Stimulated activated CD4-positive, alpha-beta T cell treated with anti-CD3 and anti-CD28 coated beads, Interleukin-12 subunit alpha, Interleukin-12 subunit beta, amount 100 ng/mL, for 24 hours (primary cell): ENCODE measurements at places on chromosomes 7 and 10.

DNA sequence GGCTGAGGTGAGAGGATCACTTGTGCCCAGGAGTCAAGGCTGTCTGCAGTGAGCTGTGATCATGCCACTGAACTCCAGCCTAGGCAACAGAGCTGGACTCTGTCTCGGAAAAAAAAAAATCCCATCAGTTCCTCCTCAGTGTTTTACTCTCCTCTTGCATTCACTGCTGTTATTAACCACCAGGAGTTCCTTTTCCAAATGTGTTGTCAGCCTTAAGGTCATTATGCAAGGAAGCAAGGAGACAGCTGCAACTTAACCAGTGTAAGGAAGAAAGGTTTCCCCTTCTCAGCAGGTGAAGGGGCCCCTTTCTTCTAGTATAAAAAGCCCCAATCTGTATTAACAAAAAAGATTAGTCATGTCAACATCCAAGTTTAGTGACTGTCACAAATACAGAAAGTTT lies 86.6 kb upstream of the LEP start:
- no peak for DNase-seq

DNA sequence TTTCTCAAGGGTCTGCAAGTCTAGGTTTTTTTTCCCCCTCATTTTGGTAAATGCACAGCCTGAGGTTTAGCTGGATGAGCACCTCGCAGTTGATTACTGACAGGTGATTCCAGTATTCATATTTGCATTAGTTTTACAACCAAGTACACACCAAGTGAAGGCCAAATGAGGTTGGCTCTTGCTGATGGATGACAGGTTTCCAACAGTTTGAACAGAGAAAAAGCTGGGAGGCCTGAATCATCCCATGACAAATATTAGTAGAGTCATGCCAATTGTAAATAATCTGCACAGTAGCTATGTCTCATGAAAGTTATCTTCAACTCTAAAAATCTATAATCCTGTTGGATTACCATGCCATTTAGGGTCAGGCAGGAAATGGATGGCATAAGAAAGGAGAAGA lies 399.8 kb downstream of the HTR7 start:
- no peak for DNase-seq

DNA sequence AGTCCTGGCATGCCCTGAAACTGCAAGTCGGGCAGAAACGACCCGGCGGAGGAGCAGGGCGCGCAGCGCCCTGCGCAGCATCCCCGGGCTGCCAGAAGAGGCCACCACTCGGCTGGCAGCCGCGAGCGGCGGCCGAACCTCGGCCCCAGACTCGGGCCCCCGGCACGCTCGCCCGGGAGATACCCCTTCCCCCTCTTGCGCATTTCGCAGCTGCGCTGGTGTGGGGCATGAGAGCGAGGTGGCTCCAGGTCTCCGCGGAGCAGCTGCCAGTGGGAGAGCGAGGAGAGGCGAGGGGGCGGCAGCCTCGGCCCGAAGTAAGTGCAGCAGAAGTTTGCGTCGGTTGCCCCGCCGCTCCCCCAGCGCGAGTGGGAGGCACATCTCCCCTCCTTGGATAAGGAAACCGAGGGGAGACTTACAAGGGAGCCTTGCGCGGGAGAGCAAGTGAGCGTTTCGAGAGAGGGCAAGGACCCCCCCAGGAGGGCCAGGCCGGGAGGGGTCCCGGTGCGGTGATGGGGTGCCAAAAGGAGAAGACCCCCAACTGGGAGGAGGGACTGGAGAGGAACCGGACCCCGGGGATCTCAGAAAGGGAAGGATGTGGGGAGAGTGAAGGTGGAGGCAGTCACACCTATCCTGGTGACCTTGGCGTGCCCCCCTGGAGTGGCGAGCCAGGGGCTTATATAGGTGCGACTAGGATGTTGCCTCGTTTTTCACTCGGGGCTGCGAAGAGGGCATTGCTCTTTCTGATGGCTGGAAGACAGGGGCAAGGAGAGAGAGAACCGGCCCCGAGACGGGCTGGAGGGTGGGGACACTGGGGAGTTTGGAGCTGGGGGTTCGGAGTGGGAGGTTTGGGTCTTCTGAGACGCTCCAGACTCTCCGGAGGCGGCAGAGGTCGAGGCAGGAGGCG lies 256.3 kb downstream of the OTUD1 start:
- DNase-seq, result no peak

- no peak for DNase-seq
Measured at GRCh38 chr10:129628823-129629222, 161.8 kb downstream of the MGMT start.

- no peak for DNase-seq
Measured at GRCh38 chr10:98892523-98892922, 343.1 kb downstream of the HPSE2 start.

DNA sequence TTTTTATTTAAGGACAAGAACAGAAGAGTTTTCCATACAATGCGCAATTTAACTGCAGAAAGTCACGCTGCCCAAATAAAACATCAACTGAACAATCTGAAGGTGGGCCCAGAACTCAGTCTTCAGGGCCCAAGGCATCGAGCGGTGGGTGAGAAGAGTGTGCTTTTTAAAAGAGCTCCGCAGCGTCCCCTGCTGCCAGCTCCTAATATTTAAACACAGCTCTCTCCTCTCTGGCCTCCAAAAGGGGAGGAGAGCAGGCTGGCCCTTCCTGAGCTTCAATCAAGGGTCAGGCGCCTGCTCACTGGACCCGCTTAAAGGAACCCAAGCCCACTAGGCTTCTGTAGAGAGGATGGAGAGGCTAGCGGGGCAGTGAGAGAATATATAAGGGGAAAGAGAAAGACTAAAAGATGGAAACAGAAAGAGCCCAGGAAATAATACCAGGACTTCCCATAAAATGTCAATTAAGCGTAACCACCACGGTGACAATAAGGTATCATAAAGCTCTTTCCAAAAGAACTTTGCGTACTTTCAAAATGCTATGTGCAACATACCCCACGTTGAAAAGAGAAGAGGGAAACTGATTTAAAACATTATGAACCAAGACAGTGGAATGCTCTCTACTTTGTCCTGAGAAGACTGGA lies 2.8 kb downstream of the FAM53B start:
- DNase-seq, result peak; percentile 77

DNA sequence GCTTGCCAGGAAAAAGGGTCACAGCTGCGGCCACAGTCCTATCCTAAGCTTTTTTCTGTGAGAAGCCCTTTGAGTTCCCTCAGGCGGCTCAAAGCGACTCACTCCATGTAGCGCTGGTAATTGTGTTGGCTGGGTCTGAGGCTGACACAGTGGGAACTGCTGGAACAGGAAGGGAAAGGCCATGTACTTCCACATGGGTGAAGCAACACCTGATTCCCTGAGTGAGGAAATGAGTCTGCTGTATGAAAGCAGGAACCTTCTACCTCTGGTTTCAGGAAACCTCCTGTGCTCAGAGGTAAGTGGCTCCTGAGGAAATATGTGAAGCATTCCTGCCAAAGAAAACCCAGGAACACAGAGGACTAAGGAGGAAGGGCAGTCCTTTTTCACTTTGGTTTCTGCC lies 734.6 kb upstream of the SORCS1 start:
- DNase-seq, result no peak

- no peak for DNase-seq
Measured at GRCh38 chr10:110368002-110368401, 63.3 kb upstream of the SMNDC1 start.

DNA sequence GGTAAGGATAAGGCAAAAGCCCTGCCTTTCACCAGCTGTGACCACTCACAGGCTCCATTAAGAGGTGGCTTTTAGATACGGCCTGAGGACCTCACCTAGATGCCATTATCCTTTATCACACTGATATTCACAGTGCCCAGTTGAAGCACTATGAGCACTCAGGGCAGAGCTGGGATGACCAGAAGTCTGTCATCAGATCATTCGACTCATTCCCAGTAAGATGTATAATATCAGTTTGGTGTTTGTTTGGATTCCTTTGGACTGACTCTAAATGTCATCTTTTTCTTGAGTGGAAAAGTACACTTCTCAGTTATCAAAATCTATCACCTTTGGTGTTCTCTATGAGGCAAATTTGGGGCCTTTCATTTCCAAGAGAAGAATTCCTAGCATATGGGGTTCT lies 18.7 kb downstream of the CCDC136 start:
- no peak for DNase-seq

DNA sequence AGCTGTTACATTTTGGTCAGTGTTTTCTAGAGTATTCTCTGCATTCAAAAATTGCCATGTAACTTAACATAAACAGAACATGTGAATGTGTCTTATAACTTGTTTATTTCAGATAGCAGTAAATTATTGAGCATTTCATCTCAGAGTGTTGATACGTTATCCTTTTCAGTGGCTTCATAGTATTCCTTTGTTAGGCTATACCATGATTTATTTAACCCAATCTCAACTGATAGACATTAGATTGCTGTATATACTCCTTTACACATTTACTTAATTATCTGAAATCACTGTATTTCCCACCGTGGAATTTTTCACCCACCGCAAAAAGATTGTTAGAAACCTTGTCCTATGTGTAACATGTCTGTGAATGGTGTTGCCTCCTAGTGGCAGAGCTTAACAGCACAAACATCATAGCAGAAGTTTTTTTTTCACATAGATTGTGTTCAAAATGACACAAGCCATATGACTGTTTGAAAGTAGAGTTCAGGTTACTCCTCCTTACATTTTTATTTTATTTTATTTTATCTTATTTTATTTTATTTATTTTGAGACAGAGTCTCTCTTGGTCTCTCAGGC lies 21.4 kb downstream of the SLF2 start:
- DNase-seq, result no peak

DNA sequence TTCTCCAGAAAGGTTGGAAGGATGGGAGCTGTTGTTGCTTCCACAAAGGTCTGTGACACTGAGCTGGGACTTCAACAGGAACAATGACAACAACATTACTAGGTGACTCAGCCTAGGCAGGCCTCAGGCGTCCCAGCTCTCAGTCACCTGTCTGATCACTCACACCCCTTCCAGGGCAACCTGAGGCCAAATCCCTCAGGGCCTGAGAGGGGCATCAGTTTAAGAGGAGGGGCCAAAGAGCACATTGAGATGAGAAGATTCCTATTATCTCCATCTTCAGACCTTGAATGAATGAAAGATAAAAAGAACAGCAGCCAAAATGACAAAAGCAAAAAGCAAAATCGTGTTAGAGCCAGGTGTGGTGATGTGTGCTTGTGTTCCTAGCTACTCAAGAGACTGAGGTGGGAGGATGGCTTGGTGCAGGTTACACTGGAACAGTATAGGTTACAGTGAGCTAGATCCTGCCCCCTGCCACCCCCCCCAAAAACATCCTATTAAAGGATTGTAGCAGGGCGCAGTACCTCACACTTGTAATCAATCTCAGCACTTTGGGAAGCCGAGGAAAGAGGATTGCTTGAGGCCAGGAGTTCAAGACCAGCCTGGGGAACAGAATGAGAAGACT lies at the start of gene ATG9B:
TSS of gene ATG9B (minus strand) at position 60 of the 622 bp plus-strand sequence. CDS start 71 bp downstream, outside the sequence.
- no peak for DNase-seq

- DNase-seq, result no peak
Measured at GRCh38 chr7:8566016-8566415, 132.6 kb downstream of the NXPH1 start.

- DNase-seq, result no peak
Measured at GRCh38 chr10:23793577-23793976, 354.7 kb downstream of the OTUD1 start.

DNA sequence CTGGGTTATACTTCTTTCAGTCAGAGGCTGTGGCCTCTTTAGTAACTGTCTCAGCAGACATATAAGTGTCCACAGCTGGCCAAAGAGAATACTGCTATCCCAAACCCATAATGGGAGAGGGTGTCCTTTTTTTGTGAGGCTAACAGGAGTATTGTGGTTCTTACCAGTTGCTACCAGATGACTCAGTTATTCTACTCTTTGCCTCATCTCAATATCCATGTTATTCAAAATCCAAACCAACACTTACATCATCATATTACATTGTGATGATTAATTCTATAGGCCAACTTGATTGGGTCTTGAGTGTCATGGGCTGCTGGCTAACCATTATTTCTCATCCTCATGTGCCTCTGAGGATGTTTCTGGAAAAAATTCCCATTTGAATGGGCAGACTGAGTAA lies 120.9 kb downstream of the TMEM168 start:
- no peak for DNase-seq

DNA sequence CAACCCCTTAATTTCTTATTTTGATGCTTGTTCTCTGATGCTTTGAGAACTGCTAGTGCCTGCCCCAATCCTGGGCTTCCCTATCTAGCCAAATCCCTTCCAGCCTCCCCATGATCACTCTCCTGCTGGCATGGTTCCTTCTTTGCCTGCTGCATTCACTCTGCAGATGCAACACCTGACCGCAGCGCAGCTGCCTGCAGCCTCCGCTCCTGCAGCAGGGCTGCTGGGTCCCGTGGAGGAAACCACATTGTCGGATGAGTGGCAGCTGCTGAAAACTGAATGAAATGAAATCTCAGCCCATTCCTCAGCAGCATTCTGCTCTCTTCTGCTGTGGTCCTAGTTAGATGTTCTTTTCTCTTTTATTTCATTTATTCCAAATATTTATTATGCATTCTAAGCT lies 320.3 kb downstream of the CCDC3 start:
- no peak for DNase-seq

- no peak for DNase-seq
Measured at GRCh38 chr7:124881981-124882380, 47.6 kb downstream of the POT1 start.

GRCh38 chr10:64040781-64041180 lies 519.6 kb downstream of the REEP3 start:
- no peak for DNase-seq

GRCh38 chr7:30436046-30436445 lies 42.5 kb downstream of the NOD1 start:
- DNase-seq, result no peak
